ENCODE measurements at places on chromosomes 4 and X.

- no peak for DNase-seq
These were observed 40.5 kb downstream of the AFF2 start for GRCh38 chrX:148540671-148541583.

- DNase-seq: no peak
These were observed 373.3 kb upstream of the ACTRT1 start for GRCh38 chrX:128425546-128425945.

DNA sequence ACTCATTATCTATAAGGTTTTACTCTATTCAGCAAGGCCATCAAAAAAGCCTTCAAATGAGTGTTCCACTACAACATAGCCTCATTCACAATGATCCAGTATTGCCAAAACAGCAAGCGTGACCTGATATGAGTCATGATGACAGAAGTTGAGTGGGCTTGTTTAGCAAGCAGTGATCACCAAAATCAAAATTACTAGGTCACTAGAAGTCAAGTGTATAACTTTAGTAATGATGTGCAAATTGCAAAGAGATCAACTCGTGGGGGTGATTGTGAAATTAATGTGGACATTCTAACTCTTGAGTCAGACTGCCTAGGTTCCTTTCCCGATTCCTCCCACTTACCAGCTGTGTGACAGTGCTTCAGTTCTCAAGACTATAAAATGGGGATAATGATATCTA, 124.5 kb downstream of the CHM start:
- peak; percentile 27 for DNase-seq

- no peak for DNase-seq
These were observed 249.4 kb downstream of the HNRNPD start for GRCh38 chr4:82124365-82124764.

DNA sequence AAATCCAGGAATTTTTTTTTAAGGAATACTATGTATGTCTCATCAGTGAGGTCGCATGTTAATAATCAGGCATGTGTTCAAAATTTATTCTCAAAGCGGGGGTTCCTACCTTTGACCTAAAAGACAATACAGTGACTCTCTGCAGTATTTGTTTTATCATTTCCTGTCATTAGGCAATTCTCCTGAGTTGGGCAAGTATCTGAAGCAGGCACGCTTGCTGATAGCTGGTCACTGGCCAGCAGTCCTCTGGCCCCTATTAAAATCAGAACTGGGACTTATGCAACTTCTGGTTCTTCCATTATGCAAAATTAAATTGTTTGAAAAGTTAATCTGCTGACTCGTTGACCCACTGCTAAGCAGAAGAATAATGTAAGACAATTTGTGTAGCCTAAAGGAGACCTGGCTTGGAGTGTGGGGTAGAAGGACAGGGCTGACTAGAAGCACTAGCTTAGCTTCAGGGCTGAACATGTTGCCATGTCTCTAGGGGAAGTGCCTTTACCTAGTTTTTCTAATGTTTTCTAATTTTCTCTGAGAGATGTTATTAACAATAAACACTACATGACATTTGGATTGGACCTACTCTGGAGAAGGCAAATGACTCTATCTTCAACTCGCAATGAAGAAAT, 36.0 kb upstream of the GABRA2 start:
- DNase-seq: peak; percentile 62
